ENCODE measurements at places on chromosomes 2 and 18. TPM values are rescaled to one million over a fixed set of nuclear protein-coding genes. Genes with fewer than 3 reads are reported as not detected.

The FBXO15 gene
- 0.43 TPM for total RNA-seq

The RAB17 gene
- 0.43 TPM for total RNA-seq

The STARD6 gene
- not detected for total RNA-seq

The RBKS gene
- 1.3 TPM for total RNA-seq

The LYG1 gene
- total RNA-seq, result 0.32 TPM

The TGFA gene
- total RNA-seq, result not detected

The TMEM17 gene
- 3.0 TPM for total RNA-seq

The RAB27B gene
- 3.9 TPM for total RNA-seq

The ALPP gene
- not detected for total RNA-seq

The GAREM1 gene
- 0.97 TPM for total RNA-seq

The PLGLB2 gene
- 1.6 TPM for total RNA-seq

The CHAC2 gene
- 5.2 TPM for total RNA-seq
